ENCODE measurements at places on chromosomes 3 and 15. TPM values are rescaled to one million over a fixed set of nuclear protein-coding genes. Genes with fewer than 3 reads are reported as not detected.

DNA sequence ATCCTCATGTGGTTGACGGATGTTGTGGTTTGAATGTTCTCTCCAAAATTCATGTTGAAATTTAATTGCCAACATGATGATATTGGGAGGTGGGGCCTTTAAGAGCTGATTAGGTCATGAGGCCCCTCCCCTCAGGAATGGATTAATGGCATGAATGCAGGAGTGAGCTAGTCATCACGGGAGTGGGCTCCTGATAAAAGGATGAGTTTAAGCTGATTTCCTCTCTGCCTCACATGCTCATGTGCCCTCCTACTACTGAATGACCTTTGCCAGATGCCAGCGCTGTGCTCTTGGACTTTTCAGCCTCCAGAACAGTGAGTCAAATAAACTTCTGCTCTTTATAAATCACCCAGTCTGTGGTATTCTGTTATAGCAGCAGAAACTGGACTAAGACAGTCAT lies 111.2 kb downstream of the MYO5A start:
- no peak for DNase-seq

DNA sequence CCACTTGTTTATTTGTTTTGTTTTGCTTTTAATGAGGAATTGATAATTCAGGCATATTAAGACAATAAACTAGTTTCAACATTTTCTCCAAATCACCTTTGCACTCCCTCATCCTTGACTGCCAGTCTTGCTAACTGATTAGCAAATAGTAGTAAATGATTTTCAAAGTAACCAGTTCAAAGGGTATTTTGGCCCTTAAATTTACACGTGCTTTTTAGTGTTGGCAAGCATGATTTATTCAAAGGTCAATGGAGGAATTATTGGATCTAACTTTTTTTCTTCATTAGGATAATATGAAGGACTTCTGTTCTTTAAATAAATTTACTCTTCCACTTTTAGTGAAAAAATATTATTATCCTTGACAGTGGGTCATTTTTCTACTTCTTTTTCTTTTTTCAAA lies 53.8 kb downstream of the BCHE start:
- DNase-seq = no peak

DNA sequence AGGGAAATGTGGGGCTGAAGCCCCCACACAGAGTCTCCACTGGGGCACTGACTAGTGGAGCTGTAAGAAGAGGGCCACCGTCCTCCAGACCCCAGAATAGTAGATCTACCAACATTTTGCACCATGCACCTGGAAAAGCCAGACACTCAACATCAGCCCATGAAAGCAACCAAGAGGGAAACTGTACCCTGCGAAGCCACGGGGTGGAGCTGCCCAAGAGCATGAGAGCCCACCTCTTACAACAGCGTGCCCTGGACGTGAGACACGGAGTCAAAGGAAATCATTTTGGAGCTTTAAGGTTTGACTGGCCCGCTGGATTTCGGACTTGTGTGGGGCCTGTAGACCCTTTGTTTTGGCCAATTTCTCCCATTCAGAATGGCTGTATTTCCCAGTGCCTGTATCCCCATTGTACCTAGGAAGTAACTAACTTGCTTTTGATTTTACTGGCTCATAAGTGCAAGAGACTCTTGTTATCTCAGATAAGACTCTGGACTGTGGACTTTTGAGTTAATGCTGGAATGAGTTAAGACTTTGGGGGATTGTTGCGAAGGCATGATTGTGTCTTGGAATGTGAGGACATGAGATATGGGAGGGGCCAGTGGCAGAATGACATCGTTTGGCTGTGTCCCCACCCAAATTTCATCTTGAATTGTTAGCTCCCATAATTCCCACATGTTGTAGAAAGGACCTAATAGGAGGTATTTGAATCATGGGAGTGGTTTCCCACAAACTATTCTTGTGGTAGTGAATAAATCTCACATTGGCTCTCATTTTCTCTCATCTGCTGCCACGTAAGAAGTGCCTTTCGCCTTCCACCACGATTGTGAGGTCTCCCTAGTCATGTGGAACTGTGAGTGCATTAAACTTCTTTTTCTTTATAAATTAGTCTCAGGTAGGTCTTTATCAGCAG lies 105.8 kb downstream of the CBLB start:
- DNase-seq = no peak

DNA sequence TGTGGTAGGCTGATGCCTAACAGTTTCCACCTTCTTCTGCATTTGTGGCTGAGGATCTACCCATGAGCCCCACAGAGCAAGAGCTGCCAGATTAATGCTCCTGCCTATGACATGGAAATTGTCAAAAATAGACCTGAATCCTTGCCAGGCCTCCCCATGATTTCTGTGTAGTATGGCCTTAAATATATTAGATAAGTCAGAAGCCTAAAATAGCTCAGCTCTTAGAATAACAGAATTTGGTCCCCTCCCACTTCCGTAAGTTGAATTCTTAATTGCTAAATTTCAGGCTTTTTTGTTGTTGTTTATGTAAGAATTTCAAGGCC lies 129.0 kb downstream of the SERPINI1 start:
- no peak for DNase-seq

DNA sequence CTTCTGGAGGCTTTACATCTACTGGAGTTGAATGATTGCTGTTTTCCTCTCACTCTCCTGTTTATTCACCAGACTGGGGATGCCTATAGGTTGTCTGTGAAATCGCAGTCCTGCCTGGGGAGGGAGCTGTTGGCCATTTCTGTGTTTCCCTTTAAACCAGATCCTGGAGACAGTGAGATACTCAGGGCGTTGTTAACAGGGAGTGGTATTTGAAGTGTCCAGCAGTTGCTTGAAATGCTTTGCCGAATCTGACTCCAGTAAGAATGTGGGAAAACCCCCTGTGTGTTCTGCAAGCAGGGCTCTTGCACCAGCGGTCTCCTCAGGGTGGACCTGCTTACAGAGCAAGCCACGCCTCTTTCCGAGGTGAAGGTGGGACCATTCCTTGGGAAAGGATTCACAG lies 4.3 kb upstream of the LRRK1 start:
- DNase-seq = no peak

- DNase-seq = peak; percentile 61
Observed at GRCh38 chr3:36911990-36912804, 32.7 kb downstream of the TRANK1 start.

STRIT1 gene
- not detected for total RNA-seq

DNA sequence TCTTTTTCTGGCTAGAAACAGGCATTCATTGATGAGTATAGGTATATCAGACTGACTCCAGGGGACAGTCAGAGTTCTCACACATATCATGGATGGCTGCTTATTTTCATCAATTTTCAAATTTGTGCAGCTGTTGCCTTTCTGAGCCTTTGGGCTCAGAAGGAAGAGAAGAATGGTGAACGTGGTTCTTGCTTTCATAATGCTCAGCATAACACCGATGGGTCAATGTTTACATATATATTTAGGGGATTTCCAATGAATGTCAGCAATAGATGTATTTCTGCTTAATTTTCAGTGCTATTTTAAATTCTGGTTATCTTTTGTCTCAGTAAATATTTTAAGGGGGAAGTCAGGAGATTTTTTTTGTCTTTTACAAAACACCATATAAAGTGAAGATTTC lies 581.4 kb upstream of the DPPA4 start:
- no peak for DNase-seq

XCR1 gene
- total RNA-seq = not detected

CEP97 gene
- total RNA-seq = 6.1 TPM

GRCh38 chr15:81171286-81171685 lies 25.4 kb upstream of the IL16 start:
- no peak for DNase-seq

DNA sequence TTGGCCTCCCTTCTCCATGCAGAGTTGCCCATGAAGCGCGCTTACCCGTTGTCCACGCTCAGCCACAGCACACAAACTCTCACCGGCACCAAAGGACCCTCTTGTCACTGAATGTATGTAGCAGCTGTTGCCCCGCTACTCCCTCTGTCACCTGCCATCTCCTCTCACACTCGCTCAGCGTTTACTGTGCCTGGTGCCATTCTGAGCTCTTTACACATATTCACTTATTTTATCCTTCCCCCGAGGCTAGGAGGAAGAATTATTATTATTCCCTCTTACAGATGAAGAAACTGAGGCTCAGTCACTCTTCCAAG lies 41.7 kb upstream of the PRR23E start:
- no peak for DNase-seq

WDR93 gene
- 1.5 TPM for total RNA-seq
